ENCODE measurements at places on chromosomes 16 and 17.

DNA sequence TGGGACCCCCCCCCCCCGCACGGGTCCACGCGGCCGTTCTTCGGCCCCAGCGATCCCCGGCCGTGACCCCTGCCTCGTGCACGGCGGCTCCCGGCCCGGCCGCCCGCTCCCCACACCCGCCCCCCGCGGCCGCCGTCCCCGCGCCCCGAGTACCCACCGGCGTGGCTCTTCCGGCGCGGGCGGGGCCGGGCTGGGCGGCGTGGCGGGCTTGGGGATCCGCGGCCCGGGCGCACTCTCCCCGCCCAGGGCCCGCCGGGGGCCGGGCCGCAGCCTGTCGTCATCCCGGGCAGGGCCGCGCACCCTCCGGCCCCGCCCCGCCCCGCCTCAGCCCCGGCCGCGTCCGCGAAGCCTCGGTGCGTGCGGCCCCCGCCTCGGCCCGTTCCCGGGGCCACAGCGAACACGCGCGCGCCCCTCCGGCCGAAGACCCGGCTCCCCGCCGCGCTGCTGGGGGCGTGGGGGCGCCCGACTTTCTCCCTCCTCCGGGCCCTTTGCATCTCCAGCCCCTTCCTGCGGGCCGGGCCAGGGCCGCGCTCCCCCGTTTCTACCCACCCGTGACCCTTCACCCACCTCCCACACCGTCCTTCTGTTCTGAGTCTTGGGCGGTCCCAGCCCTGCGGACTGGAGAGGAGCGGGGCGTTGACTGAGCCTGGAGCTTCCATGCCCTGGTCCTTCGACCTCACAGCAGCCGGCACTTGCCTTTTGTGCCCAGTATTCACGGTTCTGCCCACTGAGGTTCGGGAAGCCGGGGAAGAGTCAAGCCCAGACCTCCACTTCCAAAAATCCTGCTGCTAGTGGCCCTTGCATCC lies 840 bp downstream of the MYO1C start:
- DNase-seq, result peak; percentile 59

DNA sequence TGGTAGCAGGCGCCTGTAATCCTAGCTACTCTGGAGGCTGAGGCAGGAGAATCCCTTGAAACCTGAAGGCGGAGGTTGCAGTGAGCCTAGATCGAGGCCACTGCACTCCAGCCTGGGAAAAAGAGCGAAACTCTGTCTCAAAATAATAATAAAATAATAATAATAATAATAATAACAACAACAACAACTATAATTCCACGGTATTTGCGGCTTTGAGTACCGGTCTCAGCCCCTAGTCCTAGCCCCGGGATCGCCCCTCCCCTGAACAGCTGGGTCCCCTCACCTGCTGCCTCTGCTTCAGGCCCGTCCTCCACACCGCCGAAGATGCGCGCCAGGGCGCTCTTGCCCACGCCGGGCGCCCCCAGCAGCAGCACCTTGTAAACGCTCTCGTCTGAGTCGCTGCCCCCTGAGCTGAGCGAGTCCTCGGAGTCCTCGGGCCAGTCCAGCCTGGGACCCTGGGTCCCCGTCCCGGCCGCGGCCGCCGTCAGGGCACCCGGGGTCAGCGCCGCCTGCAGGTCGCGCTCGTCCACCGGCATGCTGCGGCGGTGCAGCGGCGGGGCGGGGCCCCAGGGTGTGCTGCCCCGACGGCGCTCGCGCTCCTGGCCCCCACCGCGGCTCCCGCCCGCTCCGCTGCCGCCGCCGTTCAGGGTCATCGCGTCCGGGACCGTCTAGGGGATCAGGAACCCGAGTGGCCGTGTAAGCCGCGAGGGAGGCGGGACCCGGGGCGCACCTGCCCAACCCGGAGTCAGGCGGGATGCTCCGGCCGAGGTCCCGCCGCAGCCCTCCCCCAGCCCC lies 611 bp downstream of the RRAD start:
- DNase-seq, result no peak

GRCh38 chr17:10127819-10128425 lies 70.5 kb downstream of the GAS7 start:
- no peak for DNase-seq

GRCh38 chr16:11980136-11980844 lies 3.8 kb downstream of the SNX29 start:
- DNase-seq, result no peak

- no peak for DNase-seq
Observed at GRCh38 chr16:83843657-83844056, 35.9 kb downstream of the HSBP1 start.

GRCh38 chr17:4453812-4454591 lies 20.3 kb downstream of the SPNS3 start:
- DNase-seq, result no peak

- DNase-seq, result no peak
Observed at GRCh38 chr17:68794636-68795434, 160.4 kb downstream of the ABCA8 start.

DNA sequence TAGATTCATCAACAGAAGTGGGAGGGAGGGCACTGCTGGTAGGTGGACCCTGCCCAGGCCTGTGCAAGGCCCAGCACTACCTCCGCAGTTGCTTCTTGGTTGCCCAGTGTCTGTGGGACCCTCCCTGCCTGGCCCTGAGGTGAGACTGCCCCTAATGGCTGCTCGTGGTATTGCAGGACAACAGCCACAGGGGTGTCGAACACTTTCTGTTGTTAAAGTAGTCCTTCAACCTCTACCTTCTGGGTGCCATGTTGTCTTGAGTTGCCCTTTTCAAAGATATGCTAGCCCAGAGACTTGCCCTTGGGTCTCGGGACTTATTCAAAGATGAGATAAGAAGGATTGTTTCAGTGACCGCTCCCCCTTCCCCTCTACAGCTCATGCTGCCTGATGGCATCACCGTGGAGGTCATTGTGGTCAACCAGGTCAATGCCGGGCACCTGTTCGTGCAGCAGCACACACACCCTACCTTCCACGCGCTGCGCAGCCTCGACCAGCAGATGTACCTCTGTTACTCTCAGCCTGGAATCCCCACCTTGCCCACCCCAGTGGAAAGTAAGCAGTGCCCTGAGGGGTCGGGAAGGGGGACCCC lies 29.1 kb downstream of the AKAP1 start:
- peak; percentile 65 for DNase-seq

DNA sequence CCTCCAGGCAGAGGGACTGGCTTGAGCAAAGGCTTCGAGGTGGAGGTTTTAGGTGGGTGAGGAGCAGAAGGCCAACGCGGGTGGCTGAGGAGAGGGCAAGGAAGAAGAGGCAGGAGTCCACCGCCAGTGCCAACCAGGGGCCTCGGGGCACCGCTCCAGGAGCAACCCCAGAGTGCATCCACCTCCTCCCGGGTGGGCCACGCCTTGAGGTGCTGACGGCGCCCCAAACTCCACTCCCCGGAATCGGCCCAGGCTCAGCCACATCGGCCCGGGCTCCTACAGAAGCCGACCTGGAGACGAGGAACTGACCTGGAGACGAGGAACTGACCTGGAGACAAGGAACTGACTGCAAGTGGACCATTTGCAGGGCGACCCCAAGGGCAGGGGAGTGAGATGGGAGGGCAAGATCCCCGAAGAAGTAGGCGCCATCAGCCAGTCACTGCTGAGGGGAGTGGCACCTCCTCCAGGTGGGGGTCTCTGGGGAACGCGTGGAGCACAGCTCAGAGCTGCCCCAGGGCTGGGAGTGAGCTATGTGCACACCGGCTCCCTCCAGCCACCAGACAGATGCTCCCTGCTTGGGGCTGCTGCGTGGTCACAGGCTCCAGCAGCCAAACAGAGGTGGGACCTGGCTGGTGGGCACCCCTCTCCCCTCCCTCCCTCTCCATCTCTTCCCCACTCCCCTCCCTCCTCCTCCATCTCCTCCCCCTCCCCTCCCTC lies 29.2 kb upstream of the CBFA2T3 start:
- no peak for DNase-seq

GRCh38 chr17:13352747-13353415 lies 248.8 kb downstream of the HS3ST3A1 start:
- DNase-seq, result no peak

GRCh38 chr16:86958423-86958822 lies 358.8 kb downstream of the C16orf95 start:
- no peak for DNase-seq

Data from hematopoietic multipotent progenitor cell treated with erythropoietin and hydrocortisone succinate and interleukin-3 and kit ligand, for 15 days (in vitro differentiated cells).